Esophagus (tissue), 2 donors: ENCODE measurements at places on chromosomes 12 and 14. TPM values are rescaled to one million over a fixed set of nuclear protein-coding genes. Genes with fewer than 3 reads are reported as not detected.

The CLEC14A gene
- 10.0 TPM for polyA plus RNA-seq

The C14orf180 gene
- not detected for polyA plus RNA-seq

The SLCO1C1 gene
- polyA plus RNA-seq: 0.12 TPM

The ESRRB gene
- 0.06 TPM for polyA plus RNA-seq

The ACVRL1 gene
- polyA plus RNA-seq: 3.4 TPM

The CSRP2 gene
- polyA plus RNA-seq: 33.6 TPM

The CLEC1A gene
- 1.4 TPM for polyA plus RNA-seq

The ANKRD9 gene
- 12.5 TPM for polyA plus RNA-seq

The TPH2 gene
- not detected for polyA plus RNA-seq

The GNB3 gene
- 1.3 TPM for polyA plus RNA-seq

The MYO1H gene
- 0.62 TPM for polyA plus RNA-seq

The GPRC5A gene
- 15.0 TPM for polyA plus RNA-seq

The LMNTD1 gene
- polyA plus RNA-seq: not detected

The HOXC5 gene
- 0.41 TPM for polyA plus RNA-seq

The GALNT8 gene
- 0.08 TPM for polyA plus RNA-seq

The OR11H7 gene
- not detected for polyA plus RNA-seq

The PEBP1 gene
- 243 TPM for polyA plus RNA-seq

The GSG1 gene
- 0.04 TPM for polyA plus RNA-seq

The PCED1B gene
- polyA plus RNA-seq: 1.2 TPM

The WDR89 gene
- polyA plus RNA-seq: 3.6 TPM

The ZFHX2 gene
- polyA plus RNA-seq: 0.12 TPM

The SLC10A1 gene
- not detected for polyA plus RNA-seq

The EID3 gene
- polyA plus RNA-seq: 1.0 TPM

The TDP1 gene
- polyA plus RNA-seq: 2.8 TPM

The GPD1 gene
- polyA plus RNA-seq: 0.29 TPM

The GZMB gene
- 3.2 TPM for polyA plus RNA-seq

The SIRT4 gene
- polyA plus RNA-seq: 0.47 TPM

The KLRC1 gene
- 0.78 TPM for polyA plus RNA-seq

The ERH gene
- 95.4 TPM for polyA plus RNA-seq

The SERPINA9 gene
- not detected for polyA plus RNA-seq

The BIN2 gene
- 2.4 TPM for polyA plus RNA-seq

The FAM90A1 gene
- 0.13 TPM for polyA plus RNA-seq
